Stimulated activated CD4-positive, alpha-beta T cell treated with anti-CD3 and anti-CD28 coated beads, Interleukin-2, amount 100 ng/mL, for 24 hours (primary cell): ENCODE measurements at places on chromosomes 3 and 15.

DNA sequence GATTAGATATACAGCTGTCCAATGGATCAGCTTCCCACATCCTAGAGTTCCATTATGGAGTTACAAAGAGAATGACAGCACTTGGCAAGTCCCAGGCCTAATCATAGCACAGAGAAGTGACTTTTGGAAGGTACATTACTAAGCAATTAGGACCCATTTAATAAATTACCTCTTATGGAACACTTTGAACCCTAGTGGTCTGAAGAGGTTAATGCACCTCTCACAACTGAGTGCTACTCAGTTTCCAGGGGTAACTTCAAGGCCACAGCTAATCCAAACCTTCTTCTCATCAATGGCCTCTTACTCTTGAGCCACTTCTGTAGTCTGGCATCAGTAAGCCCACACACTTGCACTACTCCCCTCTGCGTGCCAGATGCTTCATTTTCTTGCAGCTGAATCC, 34.9 kb upstream of the MEIS2 start:
- DNase-seq = no peak

DNA sequence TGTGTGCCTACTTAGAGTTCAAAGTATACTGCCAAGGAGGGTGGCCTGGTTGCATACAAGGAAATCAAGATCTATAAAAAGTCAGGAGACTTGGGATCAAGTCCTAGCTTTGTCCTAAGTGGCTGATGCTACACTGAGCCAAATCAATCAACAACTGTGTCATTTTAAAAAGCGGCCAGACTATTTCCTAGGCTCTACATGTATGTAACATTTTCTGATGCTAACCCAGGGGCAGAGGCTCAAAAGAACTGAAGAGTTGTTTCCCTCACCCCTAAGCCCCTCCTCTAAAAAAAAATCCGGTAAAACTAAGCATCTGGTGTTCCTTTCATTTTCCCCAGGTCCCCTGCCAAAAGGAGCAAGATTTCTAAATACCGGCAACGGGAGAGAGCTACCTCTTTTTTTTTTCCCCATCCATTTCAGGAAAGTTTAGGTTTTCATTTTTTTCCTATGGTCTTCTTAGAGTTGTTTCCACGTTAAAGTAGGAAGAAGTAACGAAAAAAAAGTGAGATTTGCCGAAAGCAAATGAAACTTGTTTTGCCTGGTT, 18.8 kb upstream of the CHD2 start:
- DNase-seq = no peak

DNA sequence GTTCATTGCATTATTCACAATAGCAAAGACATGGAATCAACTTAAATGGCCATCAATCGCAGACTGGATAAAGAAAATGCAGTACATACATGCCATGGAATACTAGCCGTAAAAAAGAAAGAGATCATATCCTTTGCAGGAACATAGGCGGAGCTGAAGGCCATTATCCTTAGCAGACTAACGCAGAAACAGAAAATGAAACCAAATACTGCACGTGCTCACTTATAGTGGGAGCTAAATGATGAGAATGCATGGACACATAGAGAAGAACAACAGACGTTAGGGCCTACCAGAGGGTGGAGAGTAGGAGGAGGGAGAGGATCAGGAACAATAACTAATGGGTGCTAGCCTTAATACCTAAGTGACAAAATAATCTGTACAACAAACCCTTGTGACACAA, 57.9 kb downstream of the RASA2 start:
- DNase-seq = no peak

DNA sequence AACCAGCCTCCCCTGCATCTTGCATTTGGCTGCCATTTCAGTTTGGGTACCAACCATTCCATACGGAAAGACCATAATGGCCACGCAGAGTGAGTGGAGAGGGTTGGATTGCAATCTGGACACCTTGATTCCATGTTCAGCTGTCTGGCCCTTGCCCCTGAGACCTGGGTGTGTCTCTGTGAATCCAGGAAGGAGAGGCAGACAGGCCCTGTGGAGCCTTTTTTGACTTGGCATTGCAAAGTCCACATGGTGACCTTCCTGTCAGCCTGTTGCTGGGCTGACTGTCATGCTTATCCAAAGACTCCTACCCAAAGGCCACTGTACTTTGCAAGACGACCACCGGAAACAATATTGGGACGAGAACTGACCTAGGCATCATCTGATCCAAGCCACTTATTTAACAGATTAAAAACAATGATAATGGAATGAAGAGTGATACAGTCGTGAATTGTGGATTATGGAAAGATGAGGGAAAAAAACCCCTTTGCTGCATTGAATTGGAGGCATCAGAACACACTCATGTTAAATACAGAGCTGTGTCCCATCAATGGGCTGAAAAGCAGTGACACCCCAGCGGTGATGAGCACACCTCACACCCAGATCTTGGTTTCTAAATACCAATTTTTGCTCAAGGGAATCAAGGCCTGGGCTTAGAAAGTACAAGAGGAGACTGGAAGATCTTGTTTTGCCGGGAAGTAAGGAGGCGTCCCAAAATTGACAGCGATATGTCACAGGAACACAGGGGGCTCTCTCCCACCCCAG, 86.0 kb downstream of the LRRK1 start:
- no peak for DNase-seq

GRCh38 chr3:5013021-5013906, 34.0 kb downstream of the BHLHE40 start:
- no peak for DNase-seq

DNA sequence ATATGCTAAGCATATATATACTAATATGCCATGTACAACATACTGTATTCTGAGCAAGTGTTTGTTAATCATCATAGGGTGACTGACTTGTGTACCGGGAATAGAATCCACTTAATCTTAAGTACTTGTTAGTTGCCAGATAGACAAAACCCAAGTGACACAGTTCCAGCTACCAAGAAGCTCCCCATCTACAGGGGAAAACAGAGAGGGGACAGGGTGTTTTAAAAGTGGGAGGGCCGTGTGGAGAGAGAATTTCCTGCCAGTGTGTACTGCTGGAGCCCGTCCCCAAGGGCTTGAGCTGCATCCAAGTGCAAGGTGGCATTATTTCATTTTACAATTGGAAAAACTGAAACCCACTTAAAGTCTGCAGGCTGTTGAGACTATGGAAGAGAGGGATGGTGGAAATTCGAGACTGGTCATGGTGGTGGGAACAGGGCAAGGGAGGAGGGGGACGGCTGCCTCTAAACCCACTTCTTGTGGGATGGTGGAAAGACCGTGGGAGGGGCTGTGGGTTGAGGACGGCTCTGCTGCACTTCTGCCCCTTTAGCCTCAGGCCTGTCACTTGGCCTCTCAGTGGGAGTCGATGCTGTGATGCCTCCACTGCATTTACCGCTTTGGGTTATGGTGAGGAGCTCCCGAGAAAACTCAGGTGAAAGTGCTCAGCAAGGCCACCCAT, 310.6 kb upstream of the LRRFIP2 start:
- no peak for DNase-seq

- DNase-seq = no peak
These were observed 185.0 kb upstream of the ANKRD28 start for GRCh38 chr3:15982667-15983196.

- DNase-seq = no peak
These were observed 18.1 kb downstream of the FBN1 start for GRCh38 chr15:48627260-48627940.

DNA sequence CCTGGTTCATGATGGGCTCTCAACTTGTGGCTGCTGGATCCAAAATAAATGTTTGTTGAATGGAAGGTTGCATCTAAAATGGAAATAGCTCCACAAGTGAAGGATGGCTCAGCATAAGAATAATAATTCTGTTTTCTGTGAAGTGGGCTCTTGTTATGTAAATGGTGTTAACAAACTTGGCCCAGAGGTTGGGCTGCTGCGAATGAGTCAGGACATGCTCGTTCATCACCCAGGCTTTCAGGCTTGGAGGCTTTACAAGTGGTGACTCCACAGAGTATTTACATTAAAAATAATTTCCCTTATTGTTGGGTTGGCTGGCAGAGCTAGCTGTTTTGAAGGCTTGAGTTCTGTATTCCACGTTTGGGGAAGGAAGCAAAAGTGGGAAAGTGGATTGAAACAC, 60.5 kb downstream of the ITGB5 start:
- no peak for DNase-seq

DNA sequence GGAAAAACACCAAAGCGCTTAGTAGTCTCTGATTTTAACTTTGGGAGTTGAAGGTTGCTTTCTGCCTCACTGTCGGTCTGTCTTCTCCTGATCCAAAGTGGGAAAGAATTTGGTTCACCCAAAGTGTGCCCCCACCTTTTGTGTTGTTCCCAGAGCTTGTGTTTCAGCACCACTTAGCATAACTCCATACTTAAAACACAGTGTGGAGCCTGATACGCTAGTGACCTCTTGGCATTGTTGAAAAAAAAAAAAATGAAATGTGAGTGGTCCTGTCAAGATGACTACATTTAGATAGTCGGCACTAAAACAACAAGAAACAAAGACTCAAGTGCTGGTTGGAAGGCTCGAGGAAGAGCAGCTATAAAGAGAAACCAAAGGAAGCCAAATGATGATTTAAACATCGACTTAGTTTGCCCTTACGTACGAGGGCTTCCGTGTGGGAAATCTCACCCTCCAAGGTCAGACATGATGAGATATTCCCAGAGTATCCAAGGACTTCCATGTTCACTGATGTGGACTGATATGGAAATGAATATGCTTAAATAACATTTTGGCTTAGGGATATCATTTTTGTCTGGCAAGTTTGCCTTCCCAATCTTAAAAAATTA, 178.8 kb downstream of the MEIS2 start:
- DNase-seq = no peak

- DNase-seq = no peak
These were observed 37.8 kb downstream of the CCNL1 start for GRCh38 chr3:157122116-157122515.

GRCh38 chr3:115227461-115227860, 80.4 kb upstream of the ZBTB20 start:
- DNase-seq = no peak

DNA sequence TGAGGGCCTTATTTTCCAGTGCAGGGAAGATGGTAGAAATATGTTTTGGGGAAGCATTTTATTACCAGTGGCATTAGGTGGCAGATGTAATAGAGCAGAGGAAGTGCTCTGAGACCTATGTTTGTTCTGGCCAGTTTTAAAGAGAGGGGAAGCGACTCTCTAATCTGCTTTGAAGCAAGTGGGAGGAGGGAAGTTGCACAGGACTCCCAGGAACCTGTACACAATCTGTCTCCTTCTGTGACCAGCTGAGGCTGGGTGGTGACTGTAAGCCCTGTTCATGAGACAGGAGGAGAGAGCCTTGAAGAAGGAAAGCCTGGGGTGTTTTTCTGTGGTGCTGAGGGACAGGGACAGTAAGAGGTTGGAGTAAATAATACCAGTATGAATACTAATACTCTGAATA, 60.5 kb downstream of the LPP start:
- DNase-seq = no peak

- DNase-seq = no peak
These were observed 78.4 kb downstream of the RFX7 start for GRCh38 chr15:56165234-56165633.

DNA sequence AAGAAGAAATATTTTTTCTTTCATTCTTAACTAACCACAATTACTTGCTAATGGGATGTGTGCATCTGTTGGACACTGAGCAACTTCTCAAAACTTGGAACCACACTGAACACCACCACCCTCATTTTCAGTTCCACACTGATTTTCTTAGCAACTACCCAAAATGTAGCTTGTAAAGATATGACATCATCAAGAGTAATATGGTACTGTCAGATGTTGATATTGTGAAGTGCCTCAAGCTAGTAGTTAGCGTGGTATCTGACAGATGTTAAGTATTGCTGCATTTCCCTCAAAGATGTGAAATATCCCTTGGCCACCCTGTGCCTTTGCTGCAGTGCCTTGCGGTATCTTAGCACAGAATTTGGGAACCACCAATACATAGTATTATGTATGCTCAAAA, 9.3 kb downstream of the RFTN1 start:
- DNase-seq = no peak

- no peak for DNase-seq
These were observed 126.5 kb upstream of the MITF start for GRCh38 chr3:69612791-69613190.

DNA sequence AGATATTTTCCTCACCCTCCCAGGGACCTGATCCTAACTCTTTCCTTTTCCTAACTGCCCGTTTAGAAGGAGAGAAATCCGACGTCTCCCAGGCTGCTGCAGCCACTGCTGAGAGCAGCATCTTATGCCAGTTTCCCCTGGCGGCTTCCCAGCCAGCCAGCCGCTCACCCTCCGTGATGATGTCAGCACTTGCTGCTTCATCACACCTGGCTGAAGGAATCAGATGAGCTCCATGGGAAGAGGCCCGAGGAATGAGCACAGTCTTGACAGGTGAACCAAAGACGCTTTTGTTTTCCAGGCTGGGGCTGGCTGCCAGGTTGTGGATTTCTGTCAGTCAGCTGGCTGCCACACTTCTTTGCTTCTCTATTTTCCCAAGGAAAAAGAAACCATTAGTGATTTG, 445.1 kb upstream of the RBMS3 start:
- DNase-seq = no peak

DNA sequence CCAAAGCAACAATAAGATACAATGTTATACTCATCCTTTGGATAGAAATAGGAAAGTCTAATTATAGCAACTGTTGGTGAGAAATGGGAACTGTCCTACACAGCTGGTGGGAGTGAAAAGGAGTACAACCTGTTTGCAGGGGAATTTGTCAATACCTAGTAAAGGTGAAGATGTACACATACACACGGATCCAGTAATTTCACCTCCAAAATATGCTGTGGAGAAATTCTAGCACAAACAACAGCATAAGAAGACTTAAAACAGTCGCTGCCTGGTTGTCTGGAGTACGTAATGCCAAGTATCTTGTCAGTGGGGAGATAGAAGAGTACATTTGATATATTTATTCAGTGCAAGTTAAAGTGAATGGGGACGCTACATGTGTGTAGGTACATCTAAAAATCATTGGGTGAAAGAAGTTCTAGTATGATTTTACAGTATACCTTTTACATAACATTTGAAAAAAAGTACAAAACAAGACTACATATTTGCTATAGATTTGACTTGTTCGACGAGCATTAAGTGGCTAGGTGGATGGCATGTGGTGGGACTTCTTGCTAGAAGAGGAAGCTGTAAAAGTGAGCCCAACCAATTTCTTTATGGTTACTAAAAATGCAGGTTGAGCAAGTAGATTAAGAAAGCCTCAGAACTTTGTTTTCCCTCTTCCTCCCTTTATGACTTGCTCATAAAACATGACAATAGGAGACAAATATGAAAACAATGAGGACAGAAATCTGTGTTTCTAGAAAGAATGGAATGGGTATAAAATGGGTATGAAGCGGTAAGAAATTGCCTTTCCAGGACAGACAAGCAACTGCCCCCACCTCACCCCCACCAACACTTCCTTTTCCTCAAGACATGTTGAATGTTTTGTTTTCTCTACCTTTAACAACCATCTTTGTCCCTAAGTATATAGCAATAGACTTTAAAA, 50.2 kb upstream of the CCR4 start:
- no peak for DNase-seq

- no peak for DNase-seq
These were observed 228.0 kb downstream of the MBNL1 start for GRCh38 chr3:152496716-152497115.
